ENCODE measurements at places on chromosomes 1 and 21. TPM values are rescaled to one million over a fixed set of nuclear protein-coding genes. Genes with fewer than 3 reads are reported as not detected.

Gene KRTAP12-2
- total RNA-seq: not detected

Gene KLHDC9
- total RNA-seq: 4.8 TPM

Gene PAPPA2
- total RNA-seq: 32.2 TPM

Gene NTNG1
- 17.3 TPM for total RNA-seq

Gene CASQ2
- 0.53 TPM for total RNA-seq

Gene HMGN1
- 74.2 TPM for total RNA-seq

Gene PTGFR
- total RNA-seq: 0.94 TPM

DNA sequence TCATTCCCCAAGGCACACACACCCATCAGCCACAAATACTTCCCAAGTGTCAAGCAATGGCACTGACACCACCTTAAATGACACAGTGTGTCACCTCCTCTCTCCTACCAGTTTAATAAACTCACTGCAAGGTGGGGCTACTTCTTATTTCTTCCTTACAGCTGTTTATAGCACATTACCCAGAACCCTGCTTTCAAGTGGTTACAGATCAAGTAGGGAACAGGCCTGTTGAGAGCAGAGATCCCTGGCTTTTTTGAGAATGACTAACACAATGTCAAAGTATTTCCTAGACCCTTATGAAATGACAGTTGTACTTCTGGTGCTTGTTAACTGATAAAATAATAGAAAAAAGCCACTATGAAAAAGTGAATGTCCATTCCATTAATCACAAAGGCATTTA, 19.8 kb downstream of the ZBTB17 start:
- no peaks in the 10 kb centered on the region for H3K36me3 ChIP-seq
- H3K4me1 ChIP-seq: no peaks in the 10 kb centered on the region
- H3K4me3 ChIP-seq: no peak overlapping the region
- DNase-seq: no peak
- H3K27ac ChIP-seq: no peak overlapping the region
- no peaks in the 10 kb centered on the region for H3K27me3 ChIP-seq

GRCh38 chr1:172578586-172578985, 45.6 kb downstream of the SUCO start:
- DNase-seq: no peak
- no peak overlapping the region for H3K27ac ChIP-seq
- no peaks in the 10 kb centered on the region for H3K4me1 ChIP-seq
- H3K4me3 ChIP-seq: no peak overlapping the region

DNA sequence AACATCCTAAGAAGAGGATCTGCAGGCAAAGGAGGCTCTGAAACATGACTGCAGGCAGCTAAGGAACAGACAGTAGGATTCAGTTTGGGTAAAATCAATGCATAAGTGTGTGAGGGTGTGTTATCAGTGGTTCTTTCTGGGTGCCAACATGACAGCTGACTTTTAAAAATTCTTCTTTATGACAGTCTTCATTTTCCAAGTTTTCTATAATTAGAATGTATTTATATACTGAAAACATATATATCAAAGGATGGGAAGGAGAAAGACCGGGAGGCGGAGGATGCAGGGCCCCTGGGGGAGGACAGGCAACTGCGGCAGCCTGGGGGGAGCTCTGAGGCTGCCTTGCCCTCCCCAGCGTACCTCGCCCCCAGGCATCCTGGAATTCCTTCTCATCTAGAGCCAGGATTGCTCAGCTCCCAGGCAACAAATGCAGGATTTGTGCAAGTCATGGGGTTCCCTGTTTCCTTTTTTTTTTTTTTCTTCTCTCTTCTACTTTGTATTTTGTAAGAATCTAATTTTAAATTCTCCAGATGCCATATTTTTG, 104.8 kb downstream of the CSMD2 start:
- no peaks in the 10 kb centered on the region for H3K27me3 ChIP-seq
- no peak overlapping the region for H3K4me3 ChIP-seq
- no peaks in the 10 kb centered on the region for H3K4me1 ChIP-seq
- no peaks in the 10 kb centered on the region for H3K36me3 ChIP-seq

- H3K27ac ChIP-seq: no peak overlapping the region
- no peaks in the 10 kb centered on the region for H3K27me3 ChIP-seq
These were observed 312.8 kb downstream of the HLX start for GRCh38 chr1:221192055-221192454.

- no peak overlapping the region for H3K4me3 ChIP-seq
- DNase-seq: no peak
- no peaks in the 10 kb centered on the region for H3K36me3 ChIP-seq
These were observed 4.9 kb downstream of the MOB3C start for GRCh38 chr1:46611691-46612221.

DNA sequence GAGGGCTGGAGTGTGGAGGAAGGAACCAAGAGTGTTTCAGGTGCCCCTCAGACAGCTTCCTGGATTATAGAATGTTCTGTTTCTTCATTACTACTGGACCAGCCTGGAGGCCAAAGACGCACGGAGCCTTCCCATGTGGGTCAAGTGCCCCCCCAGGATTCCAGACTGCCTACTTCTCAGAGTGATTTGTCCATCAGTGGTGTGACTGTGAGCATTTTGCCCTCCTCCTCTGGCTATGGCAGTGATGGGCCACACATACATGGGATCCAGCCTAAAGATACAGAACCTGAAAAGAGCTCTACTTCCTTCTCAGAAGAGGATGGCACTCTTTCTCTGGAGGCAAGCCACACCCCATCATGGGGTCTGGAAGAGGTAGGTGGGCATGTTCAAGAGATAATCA, 64.9 kb downstream of the MACF1 start:
- no peak for DNase-seq
- no peak overlapping the region for H3K4me3 ChIP-seq
- H3K4me1 ChIP-seq: peaks cover 9% of the 10 kb centered on the region

DNA sequence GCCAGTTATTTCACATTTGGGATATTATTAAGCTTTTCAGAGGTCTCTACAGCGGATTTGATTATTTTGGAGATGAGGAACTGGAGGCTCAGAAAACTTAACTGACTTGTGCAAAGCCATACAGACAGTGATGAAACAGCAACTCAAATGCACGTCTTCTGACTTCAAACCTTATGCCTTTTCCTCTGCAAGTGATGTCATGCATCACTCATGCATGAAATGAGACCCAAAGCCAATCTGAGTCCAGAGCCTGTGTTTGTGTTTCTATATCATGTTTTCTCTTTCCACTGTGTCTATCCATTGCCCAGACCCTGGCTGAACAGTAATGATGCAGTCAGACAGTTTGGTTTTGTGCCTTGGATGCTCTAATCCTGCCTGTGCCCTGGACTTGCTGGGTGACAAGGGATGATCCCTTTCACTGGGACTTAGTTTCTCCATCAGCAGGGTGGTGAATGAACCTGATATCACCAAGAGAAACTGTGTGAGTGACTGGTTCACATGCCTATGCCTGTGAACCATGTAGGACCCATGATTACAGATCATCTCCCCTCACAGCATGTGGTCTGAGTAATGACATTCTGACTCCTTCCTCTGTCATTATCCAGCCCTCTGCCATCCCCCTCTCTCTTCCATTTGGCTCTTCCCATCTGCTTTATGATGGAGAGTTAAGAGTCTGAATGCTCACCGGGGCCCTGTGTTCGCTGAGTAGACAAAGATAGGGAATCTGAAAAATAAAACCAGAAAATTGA, 33.4 kb downstream of the SLAMF6 start:
- H3K36me3 ChIP-seq: no peaks in the 10 kb centered on the region
- H3K4me3 ChIP-seq: no peak overlapping the region
- no peak for DNase-seq
- peaks cover 4% of the 10 kb centered on the region for H3K4me1 ChIP-seq
- H3K27ac ChIP-seq: no peak overlapping the region
- no peaks in the 10 kb centered on the region for H3K27me3 ChIP-seq

GRCh38 chr1:99956755-99957154, 13.0 kb upstream of the SLC35A3 start:
- no peak overlapping the region for H3K4me3 ChIP-seq
- H3K36me3 ChIP-seq: no peaks in the 10 kb centered on the region
- DNase-seq: no peak
- H3K27me3 ChIP-seq: no peaks in the 10 kb centered on the region

DNA sequence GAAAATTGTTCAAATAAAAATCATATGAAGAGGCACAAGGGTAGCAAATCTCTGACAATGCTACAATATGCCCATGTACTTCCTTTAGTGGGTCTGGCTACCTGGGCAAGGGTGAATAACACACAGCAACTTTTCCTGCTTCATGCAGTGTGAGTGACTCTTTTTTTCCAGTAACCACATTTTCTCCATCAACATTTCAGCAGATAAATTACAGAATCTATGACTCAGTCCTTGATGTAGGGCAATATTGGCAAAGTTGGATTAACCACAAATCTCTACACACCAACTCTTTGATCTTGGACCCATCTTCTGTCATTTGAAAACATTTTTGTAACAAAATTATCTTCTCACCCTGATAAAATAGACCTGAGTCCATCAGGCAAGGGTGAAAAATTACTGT, 31.7 kb downstream of the ERICH3 start:
- H3K36me3 ChIP-seq: no peaks in the 10 kb centered on the region
- H3K27ac ChIP-seq: no peak overlapping the region
- no peak for DNase-seq

GRCh38 chr1:113860891-113861290, 10.6 kb downstream of the PTPN22 start:
- H3K4me3 ChIP-seq: no peak overlapping the region
- no peak overlapping the region for H3K27ac ChIP-seq
- H3K36me3 ChIP-seq: no peaks in the 10 kb centered on the region
- H3K4me1 ChIP-seq: peaks cover 5% of the 10 kb centered on the region

Data from Peyer's patch (tissue), 4 donors.